ENCODE measurements at places on chromosomes 12 and 14.
A peak's percentile ranks its signal among the peaks of the same experiment; 100 is the strongest.

GRCh38 chr14:90388982-90389381 lies 7.8 kb upstream of the CALM1 start:
- no peak for DNase-seq

GRCh38 chr12:120115692-120116440 lies 687 bp downstream of the RAB35 start:
- peak; percentile 47 for DNase-seq

GRCh38 chr12:120799243-120800045 lies 73.8 kb downstream of the ACADS start:
- DNase-seq = no peak

DNA sequence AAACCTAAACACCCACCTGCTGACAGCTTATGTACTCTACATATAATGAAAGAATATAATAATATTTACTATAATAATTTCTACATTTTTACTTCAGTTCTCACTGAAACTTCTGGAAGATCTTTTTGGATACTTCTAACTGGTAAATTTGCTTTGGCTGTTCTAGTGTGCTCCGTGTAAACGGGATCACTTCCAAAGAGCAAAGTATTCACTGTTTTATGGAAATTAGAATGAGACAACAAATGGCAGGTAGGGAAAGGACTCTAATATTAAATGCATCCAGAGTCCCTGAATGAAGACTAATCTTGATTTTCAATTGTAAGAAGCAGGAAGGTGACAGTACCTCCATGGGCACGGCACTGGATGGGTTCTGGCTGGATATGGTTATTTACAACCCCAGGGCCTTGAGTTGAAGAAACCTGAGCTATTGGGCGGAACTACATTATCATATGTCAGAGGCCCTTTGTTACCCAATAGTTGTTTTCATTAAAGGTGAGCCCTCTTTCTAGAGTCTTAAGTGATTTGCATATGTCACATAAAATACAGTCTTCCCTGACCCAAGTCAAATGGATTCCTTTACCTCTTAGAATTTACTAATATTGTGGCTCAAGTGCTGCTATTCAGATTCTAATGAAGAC lies 10.7 kb downstream of the ERP29 start:
- no peak for DNase-seq

GRCh38 chr12:47206450-47207339 lies 126.9 kb upstream of the AMIGO2 start:
- no peak for DNase-seq

GRCh38 chr12:132327336-132328171 lies 1.8 kb downstream of the GALNT9 start:
- peak; percentile 96 for DNase-seq

- no peak for DNase-seq
Observed at GRCh38 chr12:95995238-95996031, 709 bp downstream of the HAL start.

DNA sequence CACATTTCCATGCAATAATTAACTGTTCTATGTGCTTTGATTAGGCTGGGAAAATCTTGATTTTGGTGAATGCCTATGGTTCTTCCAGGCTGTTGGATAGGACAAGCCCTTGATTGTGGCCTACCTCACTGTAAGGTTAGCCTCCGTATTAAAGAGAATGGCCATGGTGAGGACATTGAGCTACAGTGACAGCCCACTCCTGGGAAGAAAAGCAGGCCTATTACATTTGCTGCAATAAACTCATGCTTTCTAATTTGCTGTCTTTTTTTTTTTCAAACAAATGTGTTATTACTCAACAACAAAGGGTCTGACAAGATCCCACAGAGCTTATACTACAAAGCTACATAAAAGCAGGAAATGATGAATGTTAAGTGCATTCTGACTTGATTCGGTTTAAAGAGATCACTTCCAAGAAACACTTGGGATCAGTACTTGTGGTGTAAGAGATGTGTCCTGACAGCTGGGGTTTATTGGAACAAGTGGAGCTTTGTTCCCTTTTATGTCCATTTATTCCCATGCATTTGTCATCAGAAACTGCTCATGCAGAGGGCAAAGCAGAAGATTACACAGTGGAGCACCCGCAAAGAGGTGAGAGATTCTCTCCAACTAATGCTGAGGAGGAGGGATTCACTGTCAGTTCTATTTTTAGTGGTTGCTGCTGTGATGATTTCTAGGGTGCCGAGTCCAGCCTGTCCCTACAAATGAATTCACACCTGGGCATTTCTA lies 29.1 kb upstream of the KCNK10 start:
- DNase-seq = peak; percentile 76

GRCh38 chr14:72630374-72630773 lies 263.5 kb downstream of the DPF3 start:
- DNase-seq = no peak

DNA sequence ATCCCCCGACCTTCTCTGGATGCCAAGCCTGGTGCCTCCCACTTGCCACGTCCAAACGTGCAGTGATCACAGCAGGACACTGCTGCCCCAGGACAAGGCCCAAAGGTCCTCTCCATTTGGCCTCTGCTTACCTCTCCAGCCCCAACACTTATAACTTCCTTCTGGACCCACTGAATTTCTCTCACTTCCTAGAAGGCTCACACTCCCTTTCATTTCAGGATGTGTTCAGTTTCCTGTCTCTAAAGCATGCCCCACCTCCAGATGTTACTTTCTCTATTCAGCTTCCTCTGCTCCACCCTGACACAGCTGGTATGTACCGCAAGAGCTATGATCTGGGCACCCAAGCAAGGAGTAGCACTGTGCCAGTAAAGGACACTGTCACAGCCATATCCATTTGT lies 33.0 kb downstream of the CDKL1 start:
- peak; percentile 52 for DNase-seq

DNA sequence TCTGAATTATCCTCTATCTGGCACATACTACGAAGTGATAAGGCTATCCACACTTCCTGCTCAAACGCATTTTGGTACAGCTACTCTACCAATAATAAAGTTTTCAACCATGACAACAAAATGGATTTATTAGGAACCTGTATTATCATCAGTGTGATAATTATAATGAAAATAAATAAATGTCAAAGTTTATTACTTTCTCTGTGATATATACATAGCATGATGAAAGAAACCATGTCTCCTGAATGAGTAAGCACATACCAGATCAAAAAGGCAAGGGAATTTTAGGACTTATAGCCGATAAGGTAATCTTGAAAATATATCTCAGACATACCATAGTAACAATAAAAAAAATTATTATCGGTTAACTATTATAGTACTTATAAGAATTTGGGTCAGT lies 61.1 kb downstream of the CPNE8 start:
- DNase-seq = no peak

GRCh38 chr12:101596172-101596571 lies 1.4 kb downstream of the MYBPC1 start:
- DNase-seq = no peak

DNA sequence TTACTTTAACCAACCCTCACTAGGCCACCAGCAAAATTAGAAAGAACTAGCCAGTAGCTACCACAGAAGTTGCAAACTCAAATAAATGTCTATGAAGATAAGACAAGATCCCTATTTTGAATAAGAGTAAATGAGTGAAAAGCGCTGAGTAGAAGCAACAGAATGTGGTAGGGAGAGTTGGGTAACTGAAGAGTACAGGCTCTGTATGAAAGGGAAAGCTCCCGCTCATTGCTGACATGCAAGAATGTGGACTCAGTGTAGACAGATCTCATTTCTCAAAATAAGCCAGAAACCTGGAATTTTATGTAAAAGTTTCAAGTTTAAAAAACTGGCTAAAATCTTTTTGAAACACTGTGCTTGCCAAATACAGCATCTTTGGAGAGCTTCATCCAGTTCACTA lies 63.9 kb downstream of the NAV3 start:
- peak; percentile 6 for DNase-seq

GRCh38 chr12:53497461-53497860 lies 1.8 kb downstream of the MAP3K12 start:
- no peak for DNase-seq

- no peak for DNase-seq
Observed at GRCh38 chr12:13945641-13946040, 35.8 kb downstream of the GRIN2B start.

DNA sequence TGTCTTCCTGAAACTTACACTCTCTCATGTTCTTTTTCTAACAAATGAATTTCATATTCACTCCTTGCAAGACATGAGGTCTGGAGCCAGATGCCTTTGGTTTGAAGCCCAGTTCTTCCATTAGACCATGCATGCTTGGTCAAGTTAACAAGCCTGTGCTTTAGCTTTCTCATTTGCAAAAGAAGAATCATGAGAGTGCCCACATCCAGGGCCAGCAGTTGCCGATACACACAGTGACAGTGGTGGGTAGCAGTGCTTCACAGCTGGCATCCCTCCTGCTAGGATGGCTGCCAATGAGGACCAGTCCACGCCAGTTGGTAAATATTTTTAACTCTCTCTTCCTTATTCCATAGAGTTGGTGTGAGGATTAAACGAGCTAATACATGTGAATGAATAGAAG lies 163.1 kb downstream of the PHLDA1 start:
- no peak for DNase-seq

DNA sequence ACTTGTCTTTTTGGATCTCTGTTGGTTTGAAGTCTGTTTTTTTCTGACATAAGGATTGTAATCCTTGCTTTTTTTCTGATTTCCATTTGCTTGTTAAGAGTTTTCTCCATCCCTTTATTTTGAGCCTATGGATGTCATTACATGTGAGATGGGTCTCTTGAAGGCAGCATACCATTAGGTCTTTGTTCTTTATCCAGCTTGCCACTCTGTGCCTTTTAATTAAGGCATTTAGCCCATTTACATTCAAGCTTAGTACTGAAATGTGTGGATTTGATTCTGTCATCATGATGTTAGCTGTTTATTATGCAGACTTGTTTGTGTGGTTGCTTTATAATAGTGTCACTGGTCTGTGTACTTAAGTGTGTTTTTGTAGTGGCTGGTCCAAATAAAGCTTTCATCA lies 100.0 kb downstream of the CCDC91 start:
- peak; percentile 3 for DNase-seq

DNA sequence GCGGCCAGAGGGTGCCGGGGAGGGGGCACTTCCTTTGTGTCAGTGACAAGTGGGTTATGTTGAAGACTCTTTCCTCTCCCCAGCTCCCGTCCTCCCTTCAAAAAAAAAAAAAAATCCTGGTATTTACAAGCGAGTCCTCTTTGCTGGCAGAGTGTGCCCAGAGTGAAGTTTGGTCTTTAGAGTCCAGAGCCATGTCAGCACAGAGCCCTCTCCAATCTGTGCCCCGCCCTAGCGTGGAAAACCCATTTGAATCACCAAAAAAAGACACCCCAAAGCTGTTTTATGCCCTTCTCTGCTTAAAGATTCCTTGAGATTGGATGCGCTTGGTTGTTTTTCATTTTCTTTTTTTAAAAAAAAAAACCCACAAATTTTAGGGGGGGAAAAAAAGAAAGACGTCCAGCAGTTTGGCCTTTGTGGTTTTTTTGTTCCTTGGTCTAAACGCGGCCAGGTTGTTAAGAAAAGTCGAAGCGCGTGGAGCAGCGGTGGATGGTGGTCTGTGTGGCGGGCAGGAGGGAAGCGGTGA lies 3.3 kb downstream of the NKX2-1 start:
- DNase-seq = no peak

All from fibroblast of pulmonary artery (primary cell).